ENCODE measurements at places on chromosomes 4 and X.

DNA sequence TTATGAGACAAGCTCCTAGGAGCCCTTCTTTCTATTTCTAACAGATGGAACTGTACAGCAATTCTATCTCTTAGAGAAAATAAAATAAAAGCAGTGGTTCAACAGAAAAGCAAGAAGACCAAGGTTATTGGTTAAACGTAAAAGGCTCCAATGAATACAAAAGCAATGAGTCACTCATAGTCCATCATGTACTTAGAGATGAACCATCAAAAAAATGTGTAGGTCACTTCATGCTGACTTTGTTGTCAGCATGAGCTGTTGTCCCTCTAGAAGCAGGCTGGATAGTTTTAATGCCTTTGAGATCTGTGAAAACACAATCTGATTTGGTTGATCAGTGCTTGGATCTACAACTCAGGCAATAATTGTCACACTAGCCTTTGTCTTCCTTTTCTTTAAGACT, 378.6 kb upstream of the ANXA10 start:
- DNase-seq, result no peak

DNA sequence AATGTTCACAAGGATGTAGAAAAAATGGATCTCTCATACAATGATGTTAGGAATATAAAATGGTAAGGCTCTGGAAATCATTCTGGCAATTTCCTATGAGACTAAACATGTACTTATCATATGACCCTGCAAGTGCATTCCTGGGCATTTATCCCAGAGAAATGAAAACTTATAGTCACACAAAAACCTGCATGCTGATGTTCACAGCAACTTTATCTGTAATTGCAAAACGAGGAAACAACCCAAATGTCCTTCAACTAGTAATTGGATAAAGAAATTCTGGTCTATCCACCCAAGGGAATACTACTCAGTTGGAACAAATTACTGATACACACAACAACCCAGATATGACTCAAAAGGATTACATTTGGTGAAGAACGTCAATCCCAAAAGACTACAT, 14.5 kb downstream of the ZCCHC18 start:
- no peak for DNase-seq

DNA sequence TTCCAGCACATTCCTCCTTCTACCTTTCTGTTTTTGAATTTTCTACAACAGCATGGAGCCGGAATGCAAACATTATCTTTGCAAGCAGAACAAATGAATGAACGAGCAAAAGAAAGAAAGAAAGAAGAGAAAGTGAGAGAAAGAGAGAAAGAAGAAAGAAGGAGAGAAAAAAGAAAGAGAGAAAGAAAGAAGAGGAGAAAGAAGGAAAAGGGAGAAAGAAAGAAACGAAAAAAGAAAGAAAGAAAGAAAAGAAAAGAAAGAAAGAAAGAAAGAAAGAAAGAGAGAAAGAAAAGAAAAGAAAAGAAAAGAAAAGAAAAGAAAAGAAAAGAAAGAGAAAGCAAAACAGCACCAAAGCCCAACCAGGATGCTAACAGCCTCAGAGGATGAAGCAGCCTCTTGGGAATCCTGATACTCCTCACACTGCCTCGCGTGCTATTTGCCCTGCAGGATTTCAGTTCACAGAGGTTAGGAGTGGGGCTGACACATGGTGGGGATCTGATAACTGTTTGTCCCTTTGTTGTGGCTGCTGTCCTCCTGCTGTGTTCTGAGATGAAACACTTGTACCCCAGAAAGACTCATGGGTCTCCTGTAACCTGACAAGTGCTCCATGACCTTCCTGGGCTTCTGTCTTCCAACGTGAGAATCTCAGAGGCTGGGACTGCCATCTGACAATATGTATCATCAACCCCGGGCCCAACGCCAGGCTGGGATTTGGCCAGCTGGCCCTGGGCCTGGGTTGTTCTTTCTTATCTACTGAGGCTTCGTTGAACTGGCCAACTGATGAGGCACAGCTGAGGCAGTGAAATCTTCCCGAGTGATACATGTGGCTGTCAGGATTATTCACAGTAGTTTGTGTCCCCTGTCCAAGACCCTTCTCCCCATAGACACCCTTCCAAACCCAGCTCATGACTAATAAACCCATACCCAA, 61.0 kb downstream of the SEPSECS start:
- no peak for DNase-seq

DNA sequence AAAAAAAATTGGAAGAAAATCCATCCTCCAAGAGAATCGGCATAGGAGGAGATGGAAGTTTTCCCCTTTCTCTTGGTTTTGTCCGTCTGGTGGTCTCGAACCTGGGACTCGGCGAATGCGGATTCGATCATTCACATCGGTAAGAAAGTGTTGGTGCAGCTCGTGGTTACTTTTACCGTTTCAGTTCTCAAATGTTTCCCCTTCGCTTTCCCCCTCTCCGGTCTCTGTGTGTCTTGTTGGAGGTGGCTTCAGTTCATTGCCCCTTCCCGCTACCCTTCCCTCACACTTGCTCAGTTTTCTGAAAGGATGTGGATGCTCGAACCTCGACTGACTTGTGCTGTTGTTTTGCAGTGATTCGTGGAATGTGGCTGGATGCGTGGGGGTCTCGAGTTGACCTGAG, 840 bp downstream of the GRID2 start:
- DNase-seq, result no peak

DNA sequence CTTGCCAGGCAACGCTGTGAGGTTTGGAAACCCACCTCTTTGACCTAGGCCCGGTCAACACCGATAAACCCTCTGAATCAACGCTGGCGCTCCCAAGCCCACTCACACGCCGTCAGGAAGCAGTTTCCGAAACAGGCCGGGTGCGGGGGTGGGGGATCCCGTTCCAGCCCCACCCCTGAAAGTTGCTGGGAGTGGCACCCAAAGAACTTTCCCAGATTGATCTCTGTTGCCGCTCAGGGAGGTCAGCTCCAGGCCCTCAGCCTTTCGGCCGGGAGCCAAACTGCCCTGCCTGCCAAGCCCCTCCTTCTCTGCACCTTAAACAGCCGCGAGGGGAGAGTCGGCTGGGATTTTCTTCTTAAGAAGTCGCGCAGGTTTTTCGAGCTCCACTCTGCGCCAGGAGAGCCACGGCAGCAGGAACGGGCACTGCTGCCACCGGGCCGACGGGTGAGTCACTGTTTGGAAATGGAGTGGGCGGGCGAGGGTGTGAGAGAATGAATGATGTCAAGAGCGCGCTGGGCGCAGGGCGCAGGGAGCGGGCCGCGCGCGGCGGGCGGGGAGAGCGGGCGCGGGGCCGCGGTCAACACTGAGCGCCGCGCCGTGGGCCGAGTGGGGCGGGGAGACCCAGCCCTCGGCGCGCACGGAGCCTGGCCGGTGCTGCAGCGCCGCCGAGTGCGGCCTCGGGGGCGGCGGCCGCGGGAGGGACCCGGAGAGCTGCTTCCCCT, at the start of gene SGMS2:
Gene SGMS2 (plus strand): TSS at position 583 of the 722 bp plus-strand sequence. CDS start 70,622 bp downstream, outside the sequence.
- DNase-seq, result peak; percentile 67

GRCh38 chr4:155712846-155713245, 46.0 kb upstream of the GUCY1B1 start:
- no peak for DNase-seq

GRCh38 chrX:6363188-6363587, 134.5 kb upstream of the NLGN4X start:
- no peak for DNase-seq

DNA sequence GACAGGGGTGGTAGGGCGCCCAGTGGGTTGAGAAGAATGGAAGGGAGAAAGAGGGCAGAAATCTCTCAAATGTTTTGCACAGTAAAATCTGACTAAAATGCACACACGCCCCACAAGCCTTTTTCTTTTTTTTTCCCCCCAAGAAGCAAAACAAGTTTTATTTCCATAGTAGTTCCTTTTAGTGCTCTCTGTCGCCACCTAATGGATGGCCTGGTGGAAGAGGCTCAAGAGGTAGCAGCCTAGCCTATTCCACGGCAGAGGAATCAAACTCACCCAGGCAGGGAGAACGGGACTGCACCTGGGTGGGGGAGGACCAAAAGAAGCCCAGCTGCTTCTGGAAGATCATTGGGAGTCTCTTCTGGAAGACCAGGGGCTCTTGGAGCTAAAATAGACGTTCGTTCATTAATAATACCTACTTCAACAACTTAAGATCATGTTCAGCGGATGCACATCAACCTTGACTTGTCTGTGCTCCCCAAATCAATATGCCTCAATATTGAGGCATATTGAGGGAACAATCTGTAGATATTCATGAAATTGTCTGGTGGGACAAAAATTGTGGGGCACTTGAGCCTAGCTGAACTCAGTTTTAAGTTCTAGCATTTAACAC, 31.6 kb upstream of the IRAK1 start:
- DNase-seq, result no peak

GRCh38 chrX:2635342-2635741, 55.8 kb upstream of the CD99 start:
- no peak for DNase-seq

DNA sequence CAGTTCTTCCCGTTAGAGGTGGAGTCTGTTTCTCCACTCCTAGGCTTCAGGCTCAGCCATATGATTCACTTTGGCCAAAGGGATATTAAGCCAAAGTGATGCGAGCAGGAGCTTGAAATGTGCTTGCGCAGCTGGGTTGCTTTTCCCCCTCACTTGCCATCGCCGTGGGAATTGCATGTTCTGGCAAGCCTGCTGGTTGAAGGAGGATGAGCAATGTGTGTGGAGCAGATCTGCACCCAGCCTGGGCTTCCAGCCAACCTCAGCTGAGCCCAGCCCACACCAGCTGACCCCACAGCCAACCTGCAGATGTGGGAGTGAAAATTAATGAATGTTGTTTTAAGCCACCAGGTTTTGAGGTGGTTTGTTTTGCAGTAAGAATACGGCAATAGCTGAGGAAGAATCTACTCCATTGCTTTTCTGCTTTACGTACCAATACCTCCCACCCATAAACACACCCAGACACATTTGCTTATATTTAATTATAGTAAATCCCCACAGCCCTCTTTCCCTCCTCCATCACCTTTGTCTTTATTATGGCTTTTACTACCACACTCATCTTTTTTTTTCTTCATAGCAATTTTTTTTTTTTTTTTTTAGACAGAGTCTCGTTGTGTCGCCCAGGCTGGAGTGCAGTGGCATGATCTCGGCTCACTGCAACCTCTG, 132.8 kb upstream of the FUNDC1 start:
- DNase-seq, result peak; percentile 54

DNA sequence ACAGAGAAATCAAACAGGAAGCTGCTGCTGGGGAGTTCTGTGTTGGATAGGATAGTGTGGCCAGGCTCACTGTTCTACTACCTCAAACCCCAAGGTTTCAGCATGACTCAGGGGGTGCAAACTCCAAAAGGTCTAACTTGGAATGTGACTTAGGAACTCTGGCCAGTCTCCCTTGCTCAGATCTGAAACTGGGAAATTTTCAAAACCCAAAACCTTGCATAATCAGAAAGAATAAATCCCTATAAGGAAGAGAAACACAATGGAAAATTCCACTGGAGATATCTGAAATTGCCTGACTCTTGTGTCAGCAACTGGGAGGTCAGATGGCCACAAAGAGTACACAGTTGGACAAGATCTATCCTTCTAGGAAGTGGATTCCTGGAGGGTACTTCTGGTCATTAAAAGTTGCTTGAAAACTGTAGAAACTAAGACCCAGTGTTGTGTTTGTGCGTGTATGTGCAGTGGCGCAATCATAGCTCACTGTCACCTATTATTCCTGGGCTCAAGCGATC, 58.0 kb downstream of the PPEF2 start:
- DNase-seq, result peak; percentile 96

GRCh38 chr4:43411226-43411625, 518.7 kb downstream of the GRXCR1 start:
- DNase-seq, result no peak

DNA sequence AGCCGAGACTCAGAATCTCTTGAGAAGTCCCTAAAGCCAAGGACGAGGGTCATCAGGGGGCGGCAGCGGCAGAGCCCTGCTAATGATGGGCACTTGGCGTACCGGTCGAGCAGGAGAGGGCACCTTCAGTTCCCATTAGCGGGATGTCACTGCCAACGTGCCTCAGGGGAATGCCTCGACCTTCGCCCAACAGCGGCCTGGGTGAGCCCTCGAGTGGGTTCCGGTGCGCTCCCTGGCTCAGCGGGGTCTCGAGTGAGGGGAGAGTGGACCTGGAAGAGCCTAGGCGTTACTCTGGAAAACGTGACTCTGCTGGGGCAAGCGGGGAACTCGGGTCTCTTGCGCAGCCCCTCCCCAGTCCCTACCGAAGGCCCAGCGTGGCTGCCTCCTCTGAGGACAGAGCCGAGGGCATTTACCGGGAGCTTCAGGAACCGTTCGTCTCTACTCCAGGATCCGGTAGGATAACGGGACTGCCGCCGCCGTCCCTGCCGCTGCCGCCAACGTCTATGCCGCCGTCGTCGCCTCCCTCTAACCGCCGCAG, 36.9 kb downstream of the PGRMC1 start:
- no peak for DNase-seq

- DNase-seq, result no peak
Observed at GRCh38 chr4:40046311-40046980, 10.2 kb upstream of the N4BP2 start.

DNA sequence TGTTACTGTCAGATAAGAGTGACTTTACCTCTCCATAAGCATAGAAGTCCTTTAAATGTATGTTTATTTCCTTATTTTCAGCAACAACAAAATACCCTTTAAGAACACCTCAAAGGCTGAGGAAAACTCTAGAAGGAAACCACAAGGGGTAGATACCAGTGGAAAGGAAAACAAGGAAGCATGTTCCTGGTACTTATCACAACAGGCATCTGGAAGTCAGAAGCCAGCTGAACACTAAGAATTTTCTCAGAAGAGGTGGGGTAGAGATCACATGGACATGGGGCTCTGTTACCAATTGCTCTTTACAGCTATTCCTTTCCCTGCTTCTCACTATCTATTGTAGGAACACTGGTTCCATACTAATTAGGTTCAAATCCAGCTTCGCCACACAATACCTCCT, 51.5 kb upstream of the BEND2 start:
- no peak for DNase-seq

- peak; percentile 80 for DNase-seq
Observed at GRCh38 chr4:73816814-73817213, 19.7 kb upstream of the CXCL6 start.

- no peak for DNase-seq
Observed at GRCh38 chr4:80576796-80577195, 241.3 kb downstream of the CFAP299 start.

GRCh38 chr4:159685340-159686092, 582.6 kb downstream of the RAPGEF2 start:
- DNase-seq, result no peak

DNA sequence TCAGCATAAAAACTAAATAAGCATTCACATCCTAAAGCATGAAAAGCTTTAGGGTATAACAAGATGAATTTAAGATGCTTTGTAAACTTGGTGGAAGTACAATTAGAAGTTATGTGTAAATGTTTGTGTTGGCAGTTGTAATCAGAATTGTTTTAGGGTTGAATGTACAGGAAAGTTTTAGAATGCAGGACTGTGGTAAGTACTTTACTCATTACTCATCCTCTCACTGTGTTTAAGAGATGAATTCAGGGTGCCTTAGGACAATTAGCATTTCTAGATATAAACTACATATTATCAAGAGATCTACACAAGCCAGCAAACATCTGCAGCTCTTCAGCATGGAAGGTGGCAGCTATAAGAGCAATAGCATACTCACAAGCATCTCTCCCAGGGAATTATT, 77.5 kb upstream of the ELOVL6 start:
- no peak for DNase-seq

- no peak for DNase-seq
Observed at GRCh38 chr4:20984576-20984836, 284.2 kb downstream of the PACRGL start.
